ENCODE measurements at places on chromosomes 7 and 10.
A peak's percentile ranks its signal among the peaks of the same experiment; 100 is the strongest.

GRCh38 chr7:18338910-18339523, 156.5 kb upstream of the HDAC9 start:
- no peak for DNase-seq

DNA sequence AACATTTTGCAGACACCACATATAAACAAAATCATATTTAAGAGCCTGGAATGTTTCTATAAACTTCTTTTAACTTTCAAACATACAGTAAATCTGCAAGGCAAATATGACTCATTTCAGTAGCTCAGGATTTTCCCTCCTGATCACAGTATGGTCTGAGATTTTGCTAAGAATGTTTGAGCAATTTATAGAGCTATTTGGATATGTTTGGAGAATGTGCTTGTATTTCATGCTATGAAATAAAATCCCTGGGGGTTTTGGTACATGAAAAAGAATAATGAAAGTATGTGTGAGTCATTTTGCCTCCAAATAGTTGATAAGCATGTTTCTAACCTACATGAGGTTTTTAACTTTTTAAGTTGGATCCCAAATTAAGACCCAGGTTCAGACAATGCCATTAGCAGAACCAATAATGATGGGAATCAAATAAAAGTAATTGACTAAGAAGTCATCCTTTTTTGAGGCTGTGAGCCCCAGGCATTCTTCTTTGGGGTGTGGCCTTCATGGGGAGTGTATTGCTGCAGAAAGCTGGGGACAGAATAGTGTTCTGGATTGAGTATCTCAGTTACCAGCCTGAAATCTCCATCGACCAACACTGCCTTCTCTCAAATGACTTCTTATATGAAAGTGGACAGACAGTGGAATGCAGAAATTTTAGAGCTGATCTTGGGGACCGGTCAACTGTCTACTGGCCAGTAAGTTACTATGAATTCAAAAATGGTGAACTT, 66.1 kb upstream of the AGBL3 start:
- no peak for DNase-seq

DNA sequence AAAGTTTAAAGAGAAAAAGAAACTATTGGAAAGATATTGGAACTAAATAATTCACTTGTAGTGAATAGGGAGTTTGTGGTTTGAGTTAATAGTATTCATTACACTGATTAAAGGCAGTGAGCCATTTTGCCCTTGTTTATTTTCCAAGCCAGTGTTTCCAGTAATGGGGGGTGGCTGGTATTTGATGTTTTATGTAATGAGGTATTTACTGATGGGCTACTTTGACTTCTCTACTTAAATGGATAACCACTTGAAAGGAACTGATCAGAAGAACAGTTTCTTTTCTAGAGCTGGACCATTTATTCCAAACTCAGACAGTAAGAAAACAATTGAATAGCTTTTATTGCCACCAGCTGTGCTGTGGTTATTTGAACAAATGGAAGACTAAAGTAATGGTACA, 227.0 kb upstream of the HDAC9 start:
- DNase-seq = no peak

DNA sequence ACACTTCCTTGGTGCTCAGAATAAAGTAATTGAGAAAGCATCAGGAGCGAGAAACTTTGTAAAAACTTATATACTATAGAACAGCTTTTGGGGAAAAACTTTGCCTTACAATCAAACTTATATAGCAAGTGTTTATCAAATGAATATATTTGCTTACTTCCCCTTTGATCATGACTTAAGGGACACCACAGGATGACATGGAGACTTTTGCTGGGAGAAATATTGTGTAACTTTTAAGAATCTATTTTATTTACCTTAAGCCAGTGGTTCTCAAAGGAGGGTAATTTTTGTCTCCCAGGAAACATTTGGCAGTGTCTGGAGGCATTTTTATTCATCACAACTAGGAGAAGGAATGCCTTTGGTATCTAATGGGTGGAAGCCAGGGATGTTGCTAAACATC, 173.8 kb upstream of the HABP2 start:
- DNase-seq = no peak

DNA sequence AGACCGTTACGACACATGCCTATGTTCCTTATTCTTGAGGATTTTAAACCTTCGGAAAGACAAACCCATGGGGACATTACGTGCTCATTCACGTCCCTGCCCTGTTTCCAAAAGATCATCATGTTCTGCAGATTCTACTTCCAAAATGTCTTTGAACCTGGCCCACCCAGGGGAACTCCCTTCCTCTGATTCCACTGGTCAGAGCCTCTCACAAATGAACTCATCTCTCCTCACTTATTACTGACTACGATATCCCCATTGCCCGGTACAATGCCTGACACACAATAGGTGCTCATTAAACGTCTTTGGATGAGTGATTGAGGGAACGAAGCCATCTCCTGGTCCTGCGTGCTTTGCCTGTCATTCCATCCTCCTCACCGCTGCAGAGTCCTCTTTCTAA, 168.3 kb upstream of the RNF32 start:
- DNase-seq = no peak

DNA sequence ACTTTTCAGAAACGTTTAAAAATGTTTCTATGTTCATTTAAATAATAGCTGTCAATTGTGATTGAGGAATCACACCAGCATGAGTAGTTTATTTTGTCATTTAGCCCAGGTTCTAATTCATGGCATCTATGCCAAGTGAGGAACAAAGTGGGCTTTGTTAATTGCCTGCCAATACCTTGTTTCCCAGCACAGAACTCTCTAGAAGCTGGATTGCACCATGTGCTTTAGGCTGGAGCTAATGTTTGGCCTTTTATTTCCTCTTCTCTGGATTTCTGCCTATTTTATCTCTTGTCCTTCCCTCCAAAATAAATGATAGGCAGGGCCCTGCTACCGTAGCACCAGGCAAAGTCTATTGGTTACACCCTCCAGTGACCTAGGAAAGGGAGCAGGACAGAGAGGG, 109.9 kb upstream of the ITGB1 start:
- DNase-seq = no peak

- no peak for DNase-seq
These were observed 84.6 kb upstream of the PDGFA start for GRCh38 chr7:604001-604883.

GRCh38 chr7:38681882-38682281, 50.7 kb upstream of the AMPH start:
- peak; percentile 68 for DNase-seq

- DNase-seq = no peak
These were observed 10.9 kb downstream of the CALML5 start for GRCh38 chr10:5488272-5489161.

GRCh38 chr10:80498078-80498832, 39.4 kb upstream of the SH2D4B start:
- no peak for DNase-seq

DNA sequence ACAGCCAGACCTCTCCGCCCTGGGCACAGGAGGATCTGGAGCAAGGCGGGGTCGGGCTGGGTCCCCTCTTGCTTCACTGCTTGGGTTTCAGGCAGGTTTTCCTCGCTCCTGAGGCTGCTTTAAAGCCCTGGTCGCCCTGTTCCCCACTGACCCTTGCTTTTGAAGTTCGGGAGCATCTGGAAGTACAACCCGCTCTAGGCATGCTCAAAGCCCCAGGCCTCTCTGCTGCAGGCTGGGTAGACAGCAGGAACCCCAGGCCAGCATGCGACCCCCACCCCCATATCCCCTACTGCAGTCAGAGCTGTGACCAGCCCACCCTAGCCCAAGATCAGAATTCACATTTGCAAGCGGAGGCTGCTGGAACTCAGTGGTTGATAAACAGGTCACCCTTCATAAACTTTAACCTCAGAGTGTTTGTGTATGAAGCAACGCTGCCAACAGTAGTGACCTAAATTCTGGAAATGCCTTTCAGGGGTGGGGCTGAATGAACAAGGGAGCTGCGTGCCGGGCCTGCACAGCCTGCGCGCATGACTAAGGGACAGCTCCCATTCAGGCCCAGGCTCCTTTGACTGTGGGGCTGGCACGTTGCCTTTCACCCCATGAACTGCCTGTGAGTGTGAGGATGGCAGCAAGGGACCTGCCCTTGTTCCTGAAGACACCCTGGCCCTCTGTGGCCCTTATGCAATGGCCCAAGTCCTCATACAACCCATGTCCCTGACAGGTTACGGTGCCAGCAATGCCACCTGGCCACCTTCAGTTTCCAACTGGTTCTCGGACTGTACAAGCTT, 52.5 kb downstream of the PROSER2 start:
- DNase-seq = no peak

Measured in NCI-H524 (cell line).